CD4-positive, alpha-beta T cell treated with Interleukin-15 for 4 hours (primary cell): ENCODE measurements at places on chromosomes 11 and 22.

DNA sequence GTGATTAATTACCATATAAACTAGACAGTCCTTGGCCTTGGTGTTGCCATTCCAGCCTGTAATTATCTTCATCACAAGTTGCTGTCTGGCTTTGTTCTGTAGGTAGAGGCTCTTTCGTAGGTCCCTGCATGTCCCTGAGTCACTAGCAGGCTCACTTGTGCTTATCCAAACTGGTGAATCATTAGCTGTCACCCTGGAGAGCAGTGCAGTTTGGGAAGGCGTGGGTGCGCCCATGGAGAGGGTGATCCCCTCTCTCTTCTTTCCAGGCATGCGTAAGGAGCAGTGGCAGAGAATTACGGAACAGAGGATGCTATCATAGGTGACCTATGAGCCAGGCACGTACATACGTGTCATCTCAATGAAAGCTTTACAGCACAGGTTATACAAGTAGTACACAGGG, 11.0 kb upstream of the EHF start:
- DNase-seq = no peak

GRCh38 chr11:132131047-132131446, 760.6 kb downstream of the NTM start:
- DNase-seq = no peak

GRCh38 chr11:117836077-117836960, 11.8 kb upstream of the FXYD2 start:
- no peak for DNase-seq

GRCh38 chr11:104968856-104969776, 742 bp upstream of the CASP4 start:
- no peak for DNase-seq

DNA sequence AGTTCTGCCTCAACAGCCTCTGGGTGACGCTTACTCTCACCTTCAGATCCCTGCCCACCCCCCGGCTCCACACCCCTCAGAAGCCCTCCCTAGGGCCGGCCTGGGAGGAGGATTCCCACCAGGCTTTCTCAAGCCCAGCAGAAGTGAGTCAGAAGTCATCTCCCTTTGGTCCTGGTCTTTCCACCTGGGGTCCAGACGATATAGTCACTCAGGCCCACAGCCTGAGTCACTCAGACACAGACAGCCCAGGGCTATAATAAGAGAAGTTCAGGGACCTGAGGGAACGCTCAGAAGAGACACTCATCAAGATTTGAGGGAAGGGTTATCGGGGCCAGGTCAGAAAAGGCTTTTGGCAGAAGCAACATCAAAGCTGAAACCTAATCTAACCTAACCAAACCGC, 127.1 kb downstream of the SPATA19 start:
- no peak for DNase-seq

DNA sequence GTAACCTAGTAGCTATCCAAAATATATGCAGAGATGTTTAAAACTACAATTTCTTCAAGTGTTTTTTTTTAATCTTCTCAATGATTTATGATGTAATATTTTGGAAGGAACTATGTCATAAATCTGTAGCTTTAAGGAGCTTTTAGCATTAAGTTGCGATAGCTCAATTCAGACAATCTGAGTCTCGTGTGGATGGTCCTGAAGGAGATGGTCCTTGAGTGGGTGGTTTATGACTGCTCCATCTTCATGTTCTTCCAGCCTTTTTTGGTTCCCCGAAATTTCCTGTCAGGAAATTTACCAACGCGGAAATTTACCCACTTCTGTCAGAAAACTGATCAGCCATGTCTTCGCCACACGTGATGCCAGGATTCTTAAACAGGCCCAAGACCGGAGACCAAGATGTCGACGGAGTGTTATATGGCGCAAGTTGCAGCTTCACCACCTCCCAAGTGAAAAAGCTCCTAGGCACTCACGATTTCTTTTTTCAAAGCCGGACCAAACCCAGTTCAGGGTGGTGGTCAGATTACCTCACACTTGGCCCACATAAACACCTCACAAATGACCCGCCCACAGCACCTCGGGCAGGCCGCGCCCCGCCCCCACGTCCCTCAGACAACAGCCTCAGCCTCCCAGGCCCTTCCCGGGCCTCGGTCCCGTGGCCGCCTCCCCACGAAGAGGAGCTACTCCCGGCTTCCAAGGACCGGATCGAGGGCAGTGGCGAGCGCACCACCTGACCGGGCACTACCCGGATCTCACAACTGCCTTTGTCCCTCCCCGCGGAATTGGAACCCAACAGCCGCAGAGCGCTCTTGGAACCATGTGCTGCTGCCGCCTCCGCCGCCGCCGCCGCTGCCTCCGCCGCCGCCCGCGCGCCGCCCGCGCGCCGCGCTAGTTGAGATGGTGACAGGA, at the start of gene MORC2:
TSS of gene MORC2 (minus strand) at position 760 of the 909 bp plus-strand sequence. CDS start 885 bp downstream, outside the sequence.
- peak; percentile 8 for DNase-seq

DNA sequence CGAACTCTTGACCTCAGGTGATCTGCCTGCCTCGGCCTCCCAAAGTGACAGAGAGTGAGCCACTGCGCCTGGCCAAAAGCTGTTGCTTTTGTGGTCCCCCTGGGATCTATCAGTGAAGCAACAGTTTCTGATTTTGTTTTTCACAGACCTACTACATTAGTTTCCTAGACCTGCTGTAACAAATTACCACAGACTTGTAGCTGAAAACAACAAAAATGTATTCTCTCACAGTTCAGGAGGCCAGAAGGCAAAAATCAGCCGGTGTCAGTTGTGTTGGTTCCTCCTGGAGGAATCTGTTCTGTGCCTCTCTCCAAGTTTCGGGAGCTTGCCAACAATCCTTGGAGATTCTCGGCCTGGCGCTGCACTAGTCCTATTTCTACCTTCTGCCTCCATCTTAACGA, 8.5 kb upstream of the SLC35C1 start:
- DNase-seq = no peak

GRCh38 chr22:39369186-39369585, 19.4 kb downstream of the SYNGR1 start:
- DNase-seq = no peak

GRCh38 chr11:22879630-22880029, 19.4 kb upstream of the CCDC179 start:
- DNase-seq = no peak

DNA sequence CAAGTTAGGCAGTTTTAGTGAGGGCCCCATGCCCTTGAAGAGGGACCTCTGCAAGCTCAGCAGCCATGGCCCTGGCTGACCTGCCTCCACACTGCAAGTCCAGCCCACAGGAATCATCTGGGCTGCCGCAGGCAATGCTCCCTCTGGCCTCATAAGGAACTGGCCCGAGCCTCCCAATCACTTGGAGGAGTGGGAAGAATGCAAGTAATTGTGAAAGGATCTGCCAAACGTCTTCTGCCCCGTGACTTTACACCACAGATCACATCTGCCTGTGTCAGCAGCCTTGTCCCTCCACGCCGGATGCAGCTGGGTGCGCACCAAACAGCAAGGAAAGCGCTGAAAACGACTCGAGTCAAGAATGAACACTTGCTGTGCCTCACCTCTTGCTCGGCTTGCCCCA, 23.8 kb downstream of the OPCML start:
- no peak for DNase-seq

GRCh38 chr11:75520688-75521087, 5.1 kb downstream of the GDPD5 start:
- no peak for DNase-seq

DNA sequence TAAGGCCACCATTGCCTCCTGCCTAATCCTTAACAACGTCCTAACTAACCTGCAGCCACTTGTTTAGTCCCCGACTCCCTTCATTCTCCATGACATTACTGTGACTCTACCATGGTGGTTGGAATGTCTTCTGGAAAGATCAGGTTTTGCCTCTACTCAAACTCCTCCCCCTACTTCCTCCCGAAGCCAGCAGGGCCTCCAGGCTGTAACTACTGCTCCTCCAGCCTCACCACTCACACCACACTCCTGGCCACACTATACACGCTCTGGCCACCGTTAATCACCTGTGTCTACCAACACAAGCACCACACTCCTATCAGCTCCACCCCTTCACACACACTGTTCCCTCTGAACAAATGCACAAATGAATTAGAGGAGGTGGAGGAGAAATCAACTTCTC, 69.2 kb downstream of the PACSIN2 start:
- no peak for DNase-seq

DNA sequence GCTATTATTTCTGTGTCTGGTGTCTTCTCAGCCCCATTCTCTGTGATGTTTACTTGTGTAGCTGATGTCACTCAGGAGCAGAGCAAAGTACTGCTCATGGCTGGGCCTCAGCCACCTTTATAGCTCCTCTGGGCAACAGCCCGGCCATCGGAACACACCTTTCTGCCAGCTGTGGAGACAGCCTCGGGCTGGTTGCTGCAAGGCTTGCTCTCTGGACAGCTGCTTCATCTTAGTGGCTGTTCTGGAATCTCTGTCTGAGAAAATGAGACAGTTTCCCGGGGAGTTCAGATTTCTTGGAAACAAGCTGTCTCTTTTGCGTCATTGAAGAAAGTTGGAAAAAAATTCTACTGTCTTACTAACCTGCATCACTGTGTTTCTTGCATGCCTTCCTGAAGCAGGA, 20.0 kb downstream of the THY1 start:
- no peak for DNase-seq

DNA sequence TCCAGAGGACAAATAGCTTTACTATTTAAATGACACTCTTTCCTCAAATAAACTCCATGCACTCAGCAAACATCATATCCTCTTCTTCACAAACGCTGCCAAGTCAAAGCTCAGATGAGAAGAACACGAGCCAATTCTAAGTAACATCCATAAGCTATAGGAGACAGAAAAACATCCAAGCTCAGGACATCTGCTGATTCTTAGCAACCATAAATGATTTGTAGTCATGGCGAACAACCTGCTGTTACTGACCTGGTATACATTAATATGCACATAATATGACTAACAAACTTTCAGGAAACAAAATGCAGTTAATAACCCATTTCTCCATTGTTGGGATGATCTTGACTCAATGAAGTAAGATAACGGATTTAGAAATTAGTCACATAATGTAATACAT, 6.7 kb downstream of the GALNT18 start:
- no peak for DNase-seq
